ENCODE measurements at places on chromosomes 16 and 17.
A peak's percentile ranks its signal among the peaks of the same experiment; 100 is the strongest.

- DNase-seq: no peak
Measured at GRCh38 chr17:40374821-40375498, 10.4 kb upstream of the GJD3 start.

DNA sequence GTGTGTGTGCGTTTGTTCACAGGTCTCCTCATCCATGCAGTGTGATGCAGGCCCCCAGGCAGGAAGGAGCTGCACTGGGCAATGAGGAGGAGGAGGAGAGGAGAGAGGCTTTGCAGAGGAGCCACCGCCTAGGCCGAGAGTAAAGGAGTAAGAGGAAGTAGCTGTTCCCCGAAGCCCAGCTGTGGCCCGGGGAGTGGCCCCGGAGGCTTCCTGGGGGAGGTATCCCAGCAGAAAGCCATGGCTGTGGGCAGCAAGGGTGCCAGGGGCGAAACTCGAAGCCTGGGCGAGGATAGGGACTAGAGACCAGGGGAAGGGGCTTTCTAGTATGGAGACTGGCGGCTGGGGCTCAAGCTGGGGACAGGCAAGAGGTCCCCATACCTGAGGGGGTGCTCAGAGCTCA is 12.2 kb downstream of the C16orf95 start:
- DNase-seq: no peak

DNA sequence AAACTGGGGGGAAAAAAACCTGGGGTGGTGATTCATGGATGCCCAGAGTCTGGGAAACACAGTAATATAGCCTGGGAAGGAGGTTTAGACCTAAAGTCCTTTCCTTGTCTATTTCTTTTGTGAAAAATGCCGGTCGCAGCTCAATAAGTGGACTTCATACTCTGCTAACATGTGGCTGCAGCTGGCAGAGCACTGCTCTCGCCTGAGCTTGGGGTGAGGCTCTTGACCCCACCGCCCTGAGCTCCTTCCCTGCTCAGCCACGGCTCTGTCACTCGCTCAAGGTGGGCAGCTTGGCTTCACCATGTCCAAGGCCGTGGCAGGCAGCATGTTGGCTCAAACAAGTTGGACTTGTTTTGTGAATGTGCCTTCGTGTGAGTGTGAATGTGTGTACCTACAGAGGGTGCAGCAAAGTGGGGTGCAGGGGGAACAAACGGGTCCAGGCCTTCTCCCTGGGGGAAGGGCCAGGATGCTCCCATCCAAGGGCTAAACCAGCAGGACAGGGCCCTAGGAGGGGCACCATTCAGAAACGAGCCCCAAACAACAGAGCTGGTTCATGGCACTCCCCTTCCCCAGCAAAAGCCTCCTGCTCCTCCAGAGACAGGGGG is 4.9 kb downstream of the FA2H start:
- DNase-seq: no peak

- no peak for DNase-seq
Measured at GRCh38 chr17:68771867-68772515, 170.8 kb upstream of the FAM20A start.

DNA sequence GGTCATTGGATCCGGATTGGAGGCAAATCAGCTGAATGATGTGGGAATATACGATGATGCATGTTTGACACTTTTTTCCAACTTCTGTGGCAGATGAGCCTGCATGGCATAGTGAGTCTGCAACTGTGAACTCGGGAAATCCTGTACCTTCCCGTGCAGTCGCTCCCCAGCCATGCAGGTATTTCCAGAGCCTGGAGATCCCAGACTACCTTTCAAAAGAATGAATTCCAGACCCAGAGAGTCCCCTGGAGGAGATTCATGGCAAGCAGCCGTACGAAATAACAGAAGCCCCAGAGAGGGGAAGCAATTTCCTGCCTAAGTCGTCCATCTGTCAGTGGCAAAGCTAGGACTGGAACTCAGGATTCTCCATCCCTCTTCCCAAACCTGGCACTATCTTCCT is 75.7 kb upstream of the FAM20A start:
- DNase-seq: no peak

GRCh38 chr17:51947160-51947735 is 211.3 kb downstream of the CA10 start:
- DNase-seq: no peak

DNA sequence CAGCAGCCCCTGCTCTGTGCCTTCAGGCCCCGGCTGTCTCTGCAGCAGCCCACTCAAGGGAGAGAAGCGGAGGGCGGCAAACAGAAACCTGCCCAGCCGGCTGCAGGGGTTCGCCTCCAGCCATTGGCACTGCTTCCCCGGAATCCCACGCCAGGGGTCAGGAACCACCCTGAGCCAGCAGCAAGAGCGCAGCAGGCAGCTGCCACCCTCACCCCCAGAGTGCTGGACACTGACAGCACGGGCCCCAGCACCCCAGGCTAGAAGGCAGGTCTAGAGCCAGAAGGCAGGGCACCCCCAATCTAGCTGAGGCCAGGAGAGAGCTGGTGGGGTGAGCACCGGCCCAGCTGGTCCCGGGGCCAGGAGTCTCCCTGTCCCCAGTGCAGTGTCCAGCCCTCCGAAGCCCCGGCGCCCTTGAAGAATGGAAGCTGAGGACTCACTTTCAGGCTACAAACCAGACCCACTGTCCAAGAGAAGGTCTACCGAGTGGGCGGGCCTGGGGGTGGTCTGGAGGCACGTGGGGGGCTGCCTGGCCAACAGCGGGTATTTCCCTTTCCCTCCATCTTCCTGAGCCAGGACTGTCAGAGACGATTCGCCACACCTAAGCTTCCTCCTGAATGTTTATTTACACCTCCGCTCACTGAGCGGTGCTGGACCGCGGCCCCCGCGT is 8.4 kb downstream of the UBALD2 start:
- no peak for DNase-seq

GRCh38 chr17:21239680-21240368 is 13.4 kb downstream of the NATD1 start:
- DNase-seq: no peak

GRCh38 chr16:12089492-12090150 is 113.1 kb downstream of the SNX29 start:
- no peak for DNase-seq

- DNase-seq: no peak
Measured at GRCh38 chr17:10673312-10673711, 16.2 kb upstream of the MYH3 start.

DNA sequence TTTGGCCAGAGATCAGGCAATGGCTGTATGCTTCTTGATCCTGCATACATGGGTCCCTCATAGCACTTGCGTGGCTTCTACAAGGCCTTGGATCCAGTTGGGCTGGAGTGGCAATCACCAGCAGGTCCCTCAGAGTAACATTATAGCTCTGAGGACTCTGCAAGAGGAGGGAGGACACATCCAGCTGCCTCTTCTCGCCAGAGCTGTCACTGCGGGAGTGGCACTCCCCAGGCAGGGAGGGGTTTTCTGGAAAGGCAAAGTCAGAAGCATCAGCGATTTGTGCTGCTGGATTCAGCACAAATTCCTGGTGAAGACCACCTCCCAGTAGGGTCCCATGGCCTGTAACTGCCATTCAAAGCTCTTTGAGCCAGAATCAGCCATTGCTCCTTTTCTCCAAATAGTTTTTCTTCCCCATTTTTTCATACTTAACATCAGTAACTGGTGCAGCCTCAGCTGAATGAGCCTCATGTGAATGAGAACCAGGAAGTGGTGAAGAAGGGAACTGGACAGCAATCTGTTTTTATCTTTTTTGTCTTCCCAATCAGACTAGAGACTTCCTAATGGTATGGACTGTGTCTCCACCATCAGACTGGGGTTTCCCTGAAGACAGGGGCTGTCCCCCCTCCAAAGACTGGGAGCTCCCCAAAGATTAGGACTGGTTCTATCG is 40.6 kb upstream of the HOXB13 start:
- no peak for DNase-seq

DNA sequence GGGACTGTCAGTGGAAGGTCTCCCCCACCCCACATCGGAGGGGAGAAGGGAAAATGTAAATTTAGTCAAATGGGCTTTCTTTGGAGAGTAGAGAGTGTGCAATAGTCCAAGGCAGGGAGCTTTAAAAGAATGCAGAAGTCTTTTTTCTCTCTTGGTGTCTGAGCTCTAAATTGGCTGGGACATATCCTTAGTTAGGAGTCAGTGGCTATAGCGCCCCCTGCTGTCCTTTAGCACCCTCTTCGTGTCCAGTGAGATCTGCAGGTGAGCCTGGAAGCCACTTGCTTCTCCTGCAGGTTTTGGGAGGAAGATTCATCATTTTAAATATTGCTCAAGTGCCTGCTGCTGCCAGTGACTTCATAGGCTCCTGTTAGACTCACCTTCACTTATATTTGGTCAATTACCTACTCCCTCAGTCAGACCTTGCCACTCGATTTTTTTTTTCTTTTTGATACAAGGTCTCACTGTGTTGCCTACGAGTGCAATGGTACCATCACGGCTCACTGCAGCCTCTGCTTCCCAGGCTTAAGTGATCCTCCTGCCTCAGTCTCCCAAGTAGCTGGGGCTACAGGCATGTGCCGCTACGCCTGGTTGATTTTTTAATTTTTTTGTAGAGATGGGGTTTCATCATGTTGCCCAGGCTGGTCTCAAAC is 174.8 kb downstream of the PRKCB start:
- DNase-seq: peak; percentile 71

DNA sequence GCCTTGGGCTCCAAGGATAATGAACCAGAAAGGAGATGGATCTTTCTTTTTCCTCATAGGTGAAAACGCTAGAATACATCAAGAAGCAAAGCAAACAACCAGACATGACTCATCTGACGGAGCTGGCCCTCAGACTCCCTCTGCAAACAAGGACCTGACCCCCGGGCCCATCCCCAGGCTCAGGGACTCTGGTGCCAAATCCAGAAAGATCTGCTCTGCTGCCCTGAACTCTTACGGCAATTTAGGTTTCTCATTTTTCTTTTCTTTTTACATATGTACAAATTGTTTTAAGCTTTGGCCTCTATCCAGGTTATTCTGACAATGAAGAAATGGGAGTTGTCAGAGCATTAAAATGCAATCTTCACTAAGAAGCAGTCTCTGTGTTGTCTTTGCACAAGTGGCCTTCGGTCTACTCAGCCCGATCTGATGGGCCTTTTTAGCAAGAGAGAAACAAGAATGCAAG is 17.7 kb downstream of the KNOP1 start:
- DNase-seq: no peak

- no peak for DNase-seq
Measured at GRCh38 chr17:28069061-28069460, 26.6 kb downstream of the NLK start.

GRCh38 chr17:12769981-12770380 is 19.3 kb upstream of the ARHGAP44 start:
- no peak for DNase-seq

DNA sequence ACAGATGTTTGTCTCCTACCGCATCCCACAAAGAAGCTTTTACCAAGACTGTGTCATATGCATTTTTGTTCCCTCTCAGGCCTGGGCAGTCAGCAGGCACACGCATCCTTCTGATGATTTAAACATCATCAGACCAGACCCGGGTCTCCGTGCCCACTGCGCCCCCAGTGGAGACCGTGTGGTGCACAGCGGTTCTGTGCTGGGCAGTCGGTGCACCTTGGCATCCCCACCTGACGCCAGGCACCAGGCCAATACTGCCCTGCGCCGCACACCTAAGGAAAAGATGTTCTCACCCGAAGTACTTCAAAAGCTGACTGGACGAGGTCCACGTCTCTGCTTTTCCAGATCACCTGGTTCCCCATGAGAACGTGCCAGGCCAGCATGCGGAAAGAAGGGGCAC is 10.6 kb upstream of the PLD6 start:
- DNase-seq: no peak

GRCh38 chr17:57783338-57783742 is 38.2 kb upstream of the CCDC182 start:
- peak; percentile 58 for DNase-seq

GRCh38 chr17:8176197-8176940 is at the start of gene TMEM107:
TSS of gene TMEM107 (minus strand) at chr17:8176380. CDS start at chr17:8176286, 94 bp downstream.
- DNase-seq: peak; percentile 80

GRCh38 chr16:80176114-80176513 is 364.7 kb upstream of the DYNLRB2 start:
- DNase-seq: no peak

DNA sequence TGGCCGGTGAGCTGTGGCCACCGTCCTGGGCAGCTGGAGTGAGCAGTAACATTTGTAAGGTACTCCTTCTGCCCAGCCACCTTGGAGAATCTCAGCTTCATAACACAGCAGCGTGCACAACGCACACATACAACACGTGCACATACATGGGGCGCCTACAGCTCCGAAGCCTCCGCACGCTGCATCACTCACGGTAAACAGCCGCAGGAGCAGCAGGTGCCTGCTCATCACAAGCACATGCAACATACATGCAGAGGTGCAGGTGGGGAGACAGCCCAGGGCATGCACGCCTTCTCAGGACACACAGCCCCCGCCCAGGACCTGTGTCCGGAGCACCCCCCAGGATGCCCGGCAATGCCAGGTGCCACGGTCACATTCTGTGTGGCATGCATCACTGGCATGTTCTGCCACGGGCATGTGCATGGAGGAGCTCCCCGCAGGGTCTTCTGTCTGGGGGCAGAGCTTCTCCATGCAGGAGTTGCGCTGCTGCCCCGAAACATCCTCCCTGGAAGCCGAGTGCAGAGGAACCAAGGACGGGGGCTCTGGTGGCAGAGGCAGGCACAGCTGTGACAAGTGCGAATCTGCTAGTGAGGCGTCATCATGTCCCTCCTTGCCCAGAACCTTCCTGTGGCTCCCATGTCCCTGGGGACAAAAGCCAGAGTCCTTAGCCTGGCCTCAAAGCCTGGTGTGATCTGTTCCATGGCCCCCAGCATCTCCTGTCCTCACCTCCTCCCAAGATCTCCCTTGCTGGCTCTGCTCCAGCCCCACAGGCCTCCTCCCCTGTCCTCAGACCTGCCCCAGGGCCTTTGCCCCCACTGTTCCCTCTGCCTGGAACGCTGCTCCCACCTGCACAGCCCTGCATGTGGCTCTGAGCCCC is 184.0 kb upstream of the GSE1 start:
- no peak for DNase-seq

All from stimulated activated CD4-positive, alpha-beta T cell treated with anti-CD3 and anti-CD28 coated beads, Interleukin-2, amount 100 ng/mL, for 4 hours (primary cell).